Pulmonary artery endothelial cell (primary cell): ENCODE measurements at places on chromosomes 2 and 18.

GRCh38 chr2:20231598-20232026 is 6.7 kb upstream of the SDC1 start:
- DNase-seq: no peak

GRCh38 chr2:46098621-46099062 is 198.6 kb upstream of the EPAS1 start:
- no peak for DNase-seq

DNA sequence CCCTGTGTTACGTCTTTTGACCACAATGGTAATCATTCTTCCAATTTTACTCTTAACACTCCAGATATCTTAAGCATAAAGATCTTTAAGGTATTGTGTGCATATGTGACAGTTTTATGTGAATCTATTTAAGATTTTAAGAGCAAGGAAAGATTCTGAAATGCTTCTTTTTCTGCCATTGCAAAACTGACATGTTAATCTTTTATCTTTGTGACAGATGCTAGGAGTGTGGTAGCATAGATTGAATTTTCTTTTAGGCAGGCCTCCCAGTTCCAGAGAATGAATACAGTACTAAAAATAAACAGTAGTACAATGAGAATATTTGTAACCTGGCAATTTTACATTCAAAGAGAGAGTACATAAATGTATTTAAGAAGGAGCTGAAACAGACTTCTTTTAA is 232.5 kb upstream of the ZSWIM2 start:
- no peak for DNase-seq

- DNase-seq: no peak
These were observed 1605.8 kb downstream of the SUCLG1 start for GRCh38 chr2:82853299-82853698.

DNA sequence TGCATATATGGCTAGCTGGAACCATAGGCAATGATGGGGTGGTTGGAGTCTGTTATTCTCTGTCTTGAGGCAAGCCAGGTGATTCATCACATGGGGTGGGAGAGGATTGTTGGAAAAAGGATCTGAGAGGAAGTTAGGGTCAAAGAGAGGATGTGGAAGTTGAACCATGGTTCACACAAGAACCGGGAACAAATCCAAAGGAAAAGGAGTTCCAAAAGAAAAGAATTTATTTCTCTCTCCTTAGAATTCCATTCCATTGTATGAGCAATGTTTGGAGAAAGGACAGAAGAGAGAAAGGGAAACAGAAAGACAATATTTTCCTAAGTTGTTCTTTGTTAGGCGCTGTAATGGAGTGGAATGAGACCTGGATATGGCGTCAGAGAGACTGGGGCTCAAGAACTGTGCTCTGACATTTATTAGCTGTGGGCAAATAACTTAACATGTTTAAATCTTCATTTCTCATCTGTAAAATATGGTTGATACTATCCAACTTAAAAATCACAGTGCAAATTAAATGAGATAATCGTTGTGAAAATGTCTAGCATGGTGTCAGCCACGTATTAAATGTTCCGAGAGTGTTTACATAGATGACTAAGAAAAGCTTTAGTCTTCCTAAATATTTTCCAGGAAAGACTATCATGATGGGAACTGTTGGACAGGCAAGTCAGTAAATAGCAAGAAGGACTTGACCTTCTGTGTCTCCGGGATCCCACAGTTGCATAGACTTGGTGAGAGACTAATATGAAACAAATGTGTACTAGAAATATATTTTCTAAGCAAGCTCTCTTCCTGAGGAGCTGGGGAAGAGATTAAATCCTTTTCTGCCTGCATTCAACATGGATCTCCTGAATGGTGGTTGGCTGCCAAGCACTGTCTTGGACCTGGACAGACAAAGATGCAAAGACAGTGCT is 71.4 kb downstream of the TRIB2 start:
- DNase-seq: peak; percentile 96

DNA sequence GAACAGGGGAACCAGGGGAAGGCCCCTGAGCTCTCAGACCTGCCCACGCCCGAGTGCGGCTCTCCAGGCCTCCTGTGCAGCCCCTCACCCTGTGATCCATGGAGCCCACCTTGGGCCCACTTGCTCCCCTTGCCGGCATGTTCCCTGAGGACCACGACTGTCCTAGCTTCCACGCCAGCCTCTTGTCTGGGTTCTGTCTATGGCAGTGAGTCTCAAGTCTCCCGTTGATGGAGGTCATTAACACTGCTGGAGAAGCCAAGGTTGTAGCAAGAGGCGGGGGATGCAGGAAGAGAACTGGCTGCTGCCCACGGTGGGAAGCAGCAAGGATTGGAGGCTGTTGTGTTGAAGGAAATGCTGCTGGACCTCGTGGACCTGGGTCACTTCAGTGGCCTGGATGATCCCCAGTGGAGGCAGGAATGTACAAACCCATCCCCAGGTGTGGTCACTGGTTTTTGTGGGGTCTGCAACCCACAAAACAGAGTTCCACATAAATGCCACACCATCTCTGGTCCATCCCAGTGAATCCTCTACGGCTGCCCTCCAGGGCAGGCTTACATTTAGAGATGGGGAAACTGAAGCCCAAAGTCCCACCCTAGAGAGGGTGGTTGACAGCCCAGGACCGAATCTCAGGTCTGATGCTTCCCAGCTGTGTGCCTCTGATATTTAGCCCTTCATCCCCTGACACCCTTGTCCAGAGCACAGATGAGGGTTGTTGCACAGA is 150.3 kb downstream of the NDUFA10 start:
- DNase-seq: no peak

DNA sequence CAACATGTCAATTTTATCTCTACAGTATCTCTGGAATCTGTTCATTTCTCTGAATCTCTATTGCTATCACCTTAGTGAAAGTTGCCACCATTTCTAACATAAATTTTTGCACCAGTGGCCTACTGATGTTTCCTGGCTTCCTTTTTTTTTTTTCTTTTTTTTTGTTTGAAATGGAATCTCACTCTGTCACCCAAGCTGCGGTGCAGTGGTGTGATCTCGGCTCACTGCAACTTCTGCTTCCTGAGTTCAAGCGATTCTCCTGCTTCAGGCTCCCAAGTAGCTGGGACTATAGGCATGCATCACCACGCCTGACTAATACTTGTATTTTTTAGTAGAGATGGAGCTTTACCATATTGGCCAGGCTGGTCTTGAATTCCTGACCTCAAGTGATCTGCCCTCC is 35.1 kb downstream of the KCNJ13 start:
- DNase-seq: no peak

- DNase-seq: no peak
These were observed 275.6 kb downstream of the PIK3C3 start for GRCh38 chr18:42230636-42231035.
